ENCODE measurements at places on chromosomes 2 and 18.

GRCh38 chr2:132415915-132416722 is 486 bp upstream of the GPR39 start:
- no peak for DNase-seq

- DNase-seq, result no peak
Measured at GRCh38 chr2:238016526-238016925, 44.3 kb upstream of the SCLY start.

DNA sequence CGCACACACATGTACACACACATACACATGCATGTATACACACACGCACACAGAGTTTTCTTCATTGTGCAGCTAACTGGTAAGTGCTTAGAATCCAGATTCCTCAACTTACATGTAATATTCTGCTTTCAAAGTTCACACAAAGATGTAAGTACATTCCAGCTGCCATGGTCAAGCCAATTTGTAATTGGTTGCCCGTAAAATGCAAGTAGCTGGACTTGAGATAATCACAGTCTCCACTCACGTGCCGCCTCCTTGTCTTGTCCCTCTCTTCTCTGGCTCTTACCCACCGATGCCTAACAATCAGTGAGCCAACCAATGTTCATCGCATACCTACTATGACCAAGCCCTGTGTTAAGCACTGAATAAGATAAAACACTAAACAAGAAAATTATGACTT is 77.8 kb downstream of the SOCS6 start:
- DNase-seq, result no peak

GRCh38 chr2:7598402-7598801 is 681.2 kb downstream of the RNF144A start:
- no peak for DNase-seq

DNA sequence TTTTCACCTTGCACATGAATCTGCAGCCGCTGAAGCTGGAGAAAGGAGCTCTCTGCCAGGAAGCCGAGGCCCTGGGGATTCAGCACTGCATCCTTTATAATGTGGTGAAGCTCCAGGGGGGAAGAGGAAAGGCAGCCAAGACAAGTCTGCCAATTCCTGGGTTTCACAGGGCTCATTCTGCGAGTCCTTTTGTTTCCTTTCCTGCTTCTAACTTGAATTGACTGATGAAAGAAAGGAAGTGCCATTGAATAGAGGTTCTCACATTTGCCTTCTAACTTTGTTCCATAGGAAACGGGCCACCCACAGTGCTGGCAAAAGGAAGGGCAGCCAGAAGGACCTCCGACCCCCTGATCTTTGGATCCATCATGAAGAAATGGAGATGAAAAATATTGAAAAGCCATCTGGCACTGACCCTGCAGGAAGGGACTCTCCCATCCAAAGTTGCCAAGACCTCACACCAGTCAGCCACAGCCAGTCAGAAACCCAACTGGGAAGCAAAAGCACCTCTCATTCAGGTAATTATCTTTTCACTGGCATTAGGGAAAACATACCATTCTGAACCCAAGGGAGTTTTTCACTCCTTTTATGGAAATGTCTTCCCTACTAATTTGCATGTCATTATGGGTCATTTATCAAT is 765.4 kb downstream of the MBD2 start:
- no peak for DNase-seq
